ENCODE measurements at places on chromosomes 5 and 9.
A peak's percentile ranks its signal among the peaks of the same experiment; 100 is the strongest.

GRCh38 chr5:10536511-10536910 lies 27.4 kb upstream of the ANKRD33B start:
- DNase-seq, result no peak

DNA sequence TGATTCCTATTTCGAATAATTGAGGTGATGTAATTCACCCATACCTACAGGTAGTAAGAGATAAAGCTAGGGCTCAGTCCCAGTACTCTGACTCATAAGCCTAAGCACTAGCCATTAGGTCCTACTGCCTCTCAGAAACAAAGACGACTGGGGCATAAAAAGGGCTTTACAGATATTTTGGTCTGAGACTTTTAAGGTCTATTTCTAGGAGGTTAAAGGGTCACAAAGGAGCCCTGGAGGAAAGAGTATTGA lies 69.8 kb downstream of the SGCD start:
- no peak for DNase-seq

DNA sequence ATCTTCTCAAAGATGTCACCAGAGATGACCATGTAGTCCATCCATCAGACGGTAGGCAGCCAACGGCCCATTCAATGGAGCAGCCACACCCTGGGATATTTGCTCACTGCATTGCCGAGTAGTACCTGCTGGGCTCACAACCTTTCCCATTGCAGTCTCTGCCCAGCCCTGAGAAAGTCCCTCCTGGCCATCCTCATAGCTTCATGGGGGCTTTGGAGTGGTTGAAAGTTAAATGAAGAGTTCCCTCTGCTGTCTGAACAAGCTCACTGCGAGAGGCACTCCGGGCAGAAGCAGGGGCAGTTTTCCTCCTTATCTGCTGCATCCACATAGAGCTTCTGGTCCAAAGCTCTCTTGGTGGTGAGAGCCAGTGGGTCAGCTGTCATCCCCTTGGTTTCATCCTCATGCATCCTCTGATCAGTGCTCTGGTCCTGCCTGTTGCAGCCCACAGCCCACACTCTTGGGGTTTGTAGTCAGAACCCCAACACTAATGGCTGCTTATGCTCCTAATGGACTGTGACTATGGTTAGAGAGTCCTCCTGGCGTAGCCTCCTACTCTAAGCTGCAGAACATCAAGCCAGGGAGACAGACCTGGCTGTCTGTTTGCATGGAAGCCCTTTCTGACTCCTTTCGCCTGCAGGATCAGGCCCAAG lies 23.3 kb downstream of the TNFSF8 start:
- peak; percentile 29 for DNase-seq

DNA sequence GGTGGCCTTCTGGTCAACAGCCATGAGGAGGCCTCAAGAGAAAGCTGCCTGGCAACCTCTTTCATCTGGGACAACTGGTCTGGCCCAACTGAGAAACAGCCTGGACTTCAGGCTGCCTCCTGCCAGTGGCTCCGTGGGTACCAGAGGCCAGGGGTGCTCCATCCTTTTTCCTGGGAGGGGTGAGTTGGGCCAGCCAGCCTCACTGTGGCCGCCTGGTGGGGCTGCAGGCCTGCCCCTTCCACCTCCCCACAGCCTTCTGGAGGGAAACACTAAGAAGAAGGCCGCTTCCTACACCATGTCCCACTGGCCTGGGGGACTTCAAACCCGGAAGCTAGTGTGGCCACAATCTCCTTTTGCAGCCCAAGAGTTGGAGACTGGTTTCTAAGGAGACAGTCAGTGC lies 13.8 kb upstream of the NKD2 start:
- no peak for DNase-seq

- DNase-seq, result no peak
Observed at GRCh38 chr5:161600156-161600555, 53.6 kb upstream of the GABRB2 start.

GRCh38 chr5:32722957-32723356 lies 11.8 kb downstream of the NPR3 start:
- DNase-seq, result no peak

- no peak for DNase-seq
Observed at GRCh38 chr5:59608745-59609144, 284.8 kb downstream of the PDE4D start.
